CD4-positive, alpha-beta T cell treated with Interferon gamma for 1 hour (primary cell): ENCODE measurements at places on chromosomes 5 and 9.

- DNase-seq, result no peak
Observed at GRCh38 chr5:57842364-57843058, 359.9 kb upstream of the ACTBL2 start.

DNA sequence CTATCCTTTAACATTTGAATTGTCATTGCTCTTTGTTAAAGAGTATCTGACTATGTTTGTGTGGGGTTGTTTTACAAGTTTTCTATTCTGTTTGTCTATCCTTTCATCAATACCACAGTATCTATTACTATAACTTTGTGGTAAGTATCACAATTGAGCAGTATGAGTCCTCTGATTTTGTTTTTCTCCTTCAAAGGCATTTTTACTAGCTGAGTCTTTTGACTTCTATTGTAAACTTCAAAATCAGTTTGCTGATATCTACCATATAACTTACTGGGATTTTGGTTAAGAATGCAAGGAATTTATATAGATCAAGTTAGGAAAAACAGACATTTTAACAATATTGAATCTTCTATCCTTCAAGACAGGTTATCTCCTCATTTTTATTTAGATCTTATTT, 789.8 kb upstream of the PTPRD start:
- no peak for DNase-seq

GRCh38 chr5:158644301-158644700, 455.4 kb downstream of the EBF1 start:
- DNase-seq, result no peak

- DNase-seq, result no peak
Observed at GRCh38 chr5:143893638-143894037, 81.7 kb downstream of the HMHB1 start.

- no peak for DNase-seq
Observed at GRCh38 chr5:113340537-113340936, 94.3 kb downstream of the TSSK1B start.

GRCh38 chr9:4081956-4082355, 217.9 kb downstream of the GLIS3 start:
- DNase-seq, result no peak

DNA sequence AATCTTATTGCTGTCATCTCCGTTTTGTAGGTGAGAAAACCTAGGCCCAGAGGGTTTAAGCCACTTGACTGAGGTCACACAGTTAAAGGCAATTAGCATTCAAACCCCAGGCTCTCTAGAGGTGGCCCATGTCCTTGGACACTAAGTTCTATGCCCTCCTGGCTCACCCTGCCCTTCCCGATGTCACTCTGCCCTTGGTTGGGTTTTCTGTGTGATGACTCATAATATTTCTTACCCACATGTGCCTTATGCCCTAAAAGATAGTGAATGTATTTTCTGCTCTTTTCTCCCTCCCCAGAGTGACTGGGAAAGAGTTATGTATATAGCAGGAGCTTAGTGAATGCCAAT, 174.5 kb upstream of the PITX1 start:
- DNase-seq, result no peak

- no peak for DNase-seq
Observed at GRCh38 chr5:175436359-175436758, 7.6 kb downstream of the DRD1 start.

DNA sequence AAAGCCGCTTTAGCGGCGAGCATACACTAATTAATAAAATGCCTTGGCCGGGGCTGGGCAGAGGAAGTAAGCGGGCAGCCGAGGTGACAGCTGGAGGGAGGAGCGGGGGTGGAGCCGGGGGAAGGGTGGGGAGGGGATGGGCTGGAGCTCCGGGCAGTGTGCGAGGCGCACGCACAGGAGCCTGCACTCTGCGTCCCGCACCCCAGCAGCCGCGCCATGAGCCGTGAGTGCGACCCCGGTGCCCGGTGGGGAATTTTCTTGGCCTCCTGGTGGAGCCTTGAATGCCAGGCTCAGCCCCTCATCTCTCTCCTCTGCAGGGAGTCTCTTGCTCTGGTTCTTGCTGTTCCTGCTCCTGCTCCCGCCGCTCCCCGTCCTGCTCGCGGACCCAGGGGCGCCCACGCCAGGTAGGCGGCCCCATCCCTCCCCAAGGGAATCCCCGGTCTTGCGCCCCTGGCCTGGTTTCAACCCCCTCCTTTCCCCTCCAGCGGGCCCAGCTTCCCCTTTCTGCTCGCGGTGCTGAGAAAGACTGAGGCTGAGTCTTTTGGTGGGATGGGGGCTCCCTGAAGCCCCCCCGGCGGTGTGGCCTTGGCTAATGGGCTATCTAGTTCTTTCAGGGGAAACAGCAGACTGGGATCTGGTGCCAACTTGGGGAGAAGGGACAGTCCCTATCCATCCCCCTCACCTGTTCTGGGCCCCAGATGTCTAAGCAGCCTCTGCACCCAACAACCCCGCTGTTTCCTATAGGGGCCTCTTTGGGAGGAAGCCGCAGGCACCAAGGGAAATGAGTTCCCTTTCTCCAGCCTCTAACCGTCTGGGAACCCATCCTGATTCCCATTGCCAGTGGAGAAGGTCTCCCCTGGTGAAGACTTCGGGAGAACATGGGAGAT, at the start of gene PTGS1:
Gene PTGS1 (plus strand): TSS at position 156 of the 887 bp plus-strand sequence. CDS start 61 bp downstream, at position 217.
- peak; percentile 29 for DNase-seq

GRCh38 chr9:109787735-109788134, 7.7 kb downstream of the PALM2AKAP2 start:
- DNase-seq, result no peak

GRCh38 chr9:85715587-85715986, 26.2 kb downstream of the AGTPBP1 start:
- DNase-seq, result peak; percentile 37

DNA sequence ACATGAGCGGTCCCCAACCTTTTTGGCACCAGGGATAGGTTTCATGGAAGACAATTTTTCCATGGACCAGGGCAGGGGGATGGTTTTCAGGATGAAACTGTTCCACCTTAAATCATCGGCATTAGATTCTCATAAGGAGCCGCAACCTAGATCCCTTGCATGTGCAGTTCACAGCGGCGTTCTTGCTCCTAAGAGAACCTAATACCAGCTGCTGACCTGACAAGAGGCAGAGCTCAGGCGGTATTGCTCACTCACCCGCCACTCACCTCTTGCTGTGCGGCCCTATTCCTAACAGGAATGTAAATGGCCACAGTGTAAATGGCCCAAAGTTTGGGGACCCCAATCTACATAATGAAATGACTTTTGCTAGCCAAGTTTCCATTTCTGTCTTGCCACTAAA, 3.1 kb upstream of the PLIN2 start:
- no peak for DNase-seq

- DNase-seq, result no peak
Observed at GRCh38 chr5:169801781-169802180, 164.7 kb downstream of the DOCK2 start.

DNA sequence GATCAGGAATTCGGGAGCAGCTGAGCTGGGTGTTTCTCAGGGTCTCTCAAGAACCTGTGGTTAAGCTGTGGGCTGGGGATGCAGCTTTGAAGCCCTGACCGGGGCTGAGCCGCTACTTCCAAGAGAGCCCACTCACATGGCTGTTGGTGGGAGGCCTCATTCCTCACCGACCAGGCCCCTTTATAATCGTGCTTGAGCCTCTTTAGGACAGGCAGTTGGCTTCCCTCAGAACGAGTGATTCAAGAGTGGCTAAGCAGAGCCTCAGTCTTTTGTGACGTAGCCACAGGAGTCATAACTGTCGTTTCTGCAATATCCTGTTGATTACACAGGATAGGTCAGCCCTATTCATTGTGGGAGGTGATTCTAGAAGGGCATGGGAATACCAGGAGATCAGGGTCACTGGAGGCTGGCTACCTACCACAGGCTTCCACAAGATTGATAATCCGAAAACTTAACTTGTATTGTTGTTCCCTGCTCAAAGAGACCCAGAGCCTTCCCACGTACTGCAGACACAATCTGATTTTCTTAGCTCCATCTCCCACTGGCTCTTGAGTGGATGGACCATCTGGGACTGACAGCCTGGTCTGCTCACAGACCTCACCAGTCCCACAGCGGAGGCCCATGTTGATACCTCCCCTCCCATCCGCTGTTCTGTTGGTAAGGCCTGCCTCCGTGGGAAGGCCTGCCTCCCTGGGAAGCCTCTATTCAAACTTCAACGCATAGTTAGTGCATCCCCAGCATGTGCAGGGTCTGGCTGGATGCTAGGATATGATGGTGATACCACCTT, 3.0 kb upstream of the ERGIC1 start:
- peak; percentile 26 for DNase-seq

- DNase-seq, result no peak
Observed at GRCh38 chr9:133576031-133576874, 32.9 kb downstream of the FAM163B start.

DNA sequence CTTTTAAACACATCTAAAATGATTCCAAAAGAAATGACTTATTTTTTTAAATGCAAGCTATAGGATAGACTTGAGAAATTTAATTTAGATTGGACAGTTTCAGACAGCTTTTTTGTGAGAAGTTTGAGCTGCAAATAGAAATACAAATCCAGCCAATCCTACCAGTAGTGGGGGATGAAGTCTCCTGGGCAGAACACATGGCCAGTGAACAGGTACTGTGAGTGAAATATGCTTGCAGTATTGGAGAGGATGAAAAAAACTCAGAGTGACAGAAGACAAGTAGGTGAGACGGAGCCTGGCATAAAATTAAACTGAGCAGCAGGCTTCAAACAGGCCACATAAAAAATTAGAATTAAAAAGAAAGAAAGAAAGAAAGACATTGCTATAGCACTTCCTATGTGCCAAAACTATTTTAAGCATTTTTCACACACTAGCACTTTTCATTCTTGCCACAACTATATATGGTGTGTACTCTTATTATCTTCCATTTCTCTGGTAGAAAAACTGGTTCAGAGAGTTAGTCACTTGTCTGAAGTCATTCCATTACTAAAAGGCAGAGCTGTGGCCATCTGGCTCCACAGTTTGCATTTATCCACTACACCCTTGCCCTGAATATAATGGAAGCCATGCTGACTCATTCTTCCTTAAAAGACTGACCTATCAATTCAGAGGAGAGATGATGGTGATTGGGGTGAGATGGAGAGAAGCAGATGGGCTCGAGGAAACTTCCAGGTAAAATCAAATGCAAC, 310.2 kb upstream of the CTNND2 start:
- no peak for DNase-seq

DNA sequence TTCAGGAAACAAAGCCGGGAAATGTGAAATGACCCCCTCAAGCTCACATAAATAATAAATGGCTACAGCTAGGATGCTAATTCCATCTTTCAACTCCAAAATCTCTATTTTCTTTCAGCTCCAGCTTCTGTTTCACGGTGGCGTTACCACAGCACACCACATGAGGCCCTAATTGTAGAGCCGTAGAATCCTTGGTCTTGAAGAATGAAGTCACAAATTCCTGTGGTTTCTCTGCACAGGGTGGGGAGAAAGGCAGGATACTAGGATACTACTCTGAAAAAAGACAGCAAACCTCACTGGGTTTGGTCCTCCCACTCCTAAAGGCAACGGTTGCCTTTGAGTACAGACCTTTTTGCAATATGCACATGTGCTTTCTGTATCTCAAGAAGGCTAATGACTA, 13.9 kb upstream of the RARS1 start:
- no peak for DNase-seq

- DNase-seq, result no peak
Observed at GRCh38 chr9:129557192-129558036, 63.5 kb downstream of the C9orf50 start.

- no peak for DNase-seq
Observed at GRCh38 chr5:61991430-61991829, 314.6 kb upstream of the KIF2A start.

GRCh38 chr9:5688109-5688508, 59.2 kb downstream of the RIC1 start:
- no peak for DNase-seq

GRCh38 chr5:132190161-132190817, 37.4 kb downstream of the P4HA2 start:
- DNase-seq, result no peak

GRCh38 chr9:109482391-109482916, 15.7 kb downstream of the PTPN3 start:
- DNase-seq, result no peak

- no peak for DNase-seq
Observed at GRCh38 chr9:137916540-137916939, 39.0 kb downstream of the CACNA1B start.

DNA sequence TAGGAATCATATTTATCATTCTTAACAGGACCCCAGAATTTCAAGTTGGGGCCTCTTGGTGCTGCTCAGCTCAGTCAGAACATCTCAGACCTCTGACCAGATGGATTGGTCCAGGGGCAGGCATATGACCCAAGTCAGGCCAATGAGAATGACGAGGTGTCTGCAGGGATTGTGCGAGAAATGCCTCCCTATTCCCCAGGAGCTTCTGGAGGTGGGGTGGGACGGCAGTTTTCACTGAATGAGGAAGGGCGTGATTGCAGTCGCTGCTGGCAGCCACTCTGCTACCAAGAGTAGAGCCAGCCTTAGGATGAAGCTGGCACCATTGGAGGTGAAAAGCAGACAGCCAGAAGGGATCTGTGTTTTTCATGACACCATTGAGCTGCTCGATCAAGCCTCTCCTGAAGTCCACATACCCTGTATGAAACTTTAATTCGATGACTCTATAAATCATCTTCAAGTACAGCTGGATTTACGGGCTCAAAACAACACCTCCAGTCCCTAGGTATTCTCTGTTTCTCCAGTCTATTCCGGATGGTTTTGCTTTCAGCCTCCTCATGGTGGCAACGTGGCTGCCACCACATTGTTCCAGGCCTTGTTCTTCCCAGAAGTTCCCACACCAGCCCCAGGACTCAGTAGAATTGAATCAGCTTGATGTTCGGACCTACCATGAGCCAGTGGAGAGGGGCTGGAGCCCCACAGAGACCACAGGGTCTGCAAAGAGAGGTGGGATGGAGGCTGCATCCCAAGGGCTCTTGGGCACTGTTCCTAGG, 70.2 kb upstream of the ADAMTS2 start:
- no peak for DNase-seq

- DNase-seq, result no peak
Observed at GRCh38 chr5:73640861-73641320, 14.9 kb downstream of the ARHGEF28 start.

DNA sequence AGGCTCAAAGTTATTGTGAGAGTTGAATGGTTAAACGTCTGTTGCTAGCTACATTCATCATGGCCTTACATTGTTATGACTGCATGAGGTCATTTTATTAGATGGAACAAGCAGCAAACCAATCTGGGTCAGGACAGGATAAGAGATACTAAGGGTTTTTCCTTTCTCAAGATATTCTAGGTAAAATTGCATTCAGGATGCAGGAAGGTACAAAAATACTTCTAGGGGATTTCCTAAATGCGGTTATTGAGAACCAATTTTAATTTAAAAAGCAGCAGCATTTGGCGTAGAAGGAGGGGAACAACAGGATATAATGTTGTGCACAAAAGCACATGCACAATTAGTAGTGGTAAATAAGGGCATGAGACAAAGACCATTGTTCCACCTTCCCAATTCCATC, 39.2 kb upstream of the LURAP1L start:
- DNase-seq, result no peak

DNA sequence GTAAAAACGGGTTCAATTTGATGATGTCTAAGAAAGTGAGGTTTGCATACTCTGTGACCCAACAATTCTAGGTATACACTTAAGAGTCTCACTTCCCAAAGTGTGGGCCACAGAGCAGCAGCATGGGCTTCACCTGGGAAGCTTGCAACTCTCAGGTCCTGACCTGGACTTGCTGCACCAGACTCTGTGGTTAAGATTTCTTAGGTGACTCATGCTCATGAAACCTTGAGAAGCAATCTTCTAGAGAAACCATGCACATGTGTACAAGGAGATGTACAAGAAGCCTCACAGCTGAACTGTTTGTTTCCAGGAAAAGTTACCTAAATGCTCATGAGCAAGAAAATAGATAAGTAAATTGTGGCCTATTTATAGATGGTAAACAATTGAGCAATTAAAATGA, 30.0 kb downstream of the DNAJC21 start:
- no peak for DNase-seq

- DNase-seq, result no peak
Observed at GRCh38 chr5:82802954-82803353, 274.2 kb downstream of the TMEM167A start.

GRCh38 chr5:34684281-34684979, 28.3 kb downstream of the RAI14 start:
- DNase-seq, result no peak
